ENCODE measurements at places on chromosomes 7 and 10.

DNA sequence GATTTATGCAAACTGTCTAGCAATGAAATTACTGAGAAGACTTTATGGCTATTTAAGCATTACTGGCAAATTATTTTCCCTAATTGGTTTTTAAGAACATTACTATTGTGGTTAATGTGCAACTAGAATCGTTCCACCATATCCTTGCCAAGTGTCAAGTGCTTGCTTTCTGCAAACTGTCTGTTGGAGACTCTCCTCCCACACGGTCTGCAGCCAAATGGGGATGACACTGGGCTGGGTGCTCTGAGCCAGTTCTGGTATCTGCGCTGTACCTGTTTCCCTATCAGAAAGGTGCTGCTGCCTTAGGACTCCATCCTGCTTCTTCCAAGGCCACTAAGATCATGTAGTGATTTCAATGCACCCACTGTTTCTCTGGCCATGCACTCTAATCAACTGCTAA, 110.4 kb downstream of the RAMP3 start:
- DNase-seq: no peak

DNA sequence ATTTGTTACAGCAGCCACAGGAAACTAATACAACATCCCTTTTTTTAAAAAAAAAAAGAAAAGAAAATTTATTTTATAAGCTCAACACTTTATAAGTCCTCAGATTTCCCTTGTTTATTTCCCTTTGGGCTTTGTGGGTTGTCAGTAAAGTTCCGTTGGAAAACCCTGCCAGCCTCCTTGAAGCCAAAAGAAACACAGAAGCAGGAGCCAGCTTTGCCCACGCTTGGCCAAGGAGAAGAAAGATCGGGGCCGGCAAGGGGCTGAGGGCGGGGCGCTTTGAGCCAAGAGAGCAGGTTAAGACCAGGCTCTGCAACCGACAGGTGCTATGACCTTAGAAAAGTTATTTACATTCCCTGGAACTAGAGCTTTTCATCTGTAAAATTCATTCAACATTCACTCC, 72.7 kb downstream of the RGS10 start:
- no peak for DNase-seq

DNA sequence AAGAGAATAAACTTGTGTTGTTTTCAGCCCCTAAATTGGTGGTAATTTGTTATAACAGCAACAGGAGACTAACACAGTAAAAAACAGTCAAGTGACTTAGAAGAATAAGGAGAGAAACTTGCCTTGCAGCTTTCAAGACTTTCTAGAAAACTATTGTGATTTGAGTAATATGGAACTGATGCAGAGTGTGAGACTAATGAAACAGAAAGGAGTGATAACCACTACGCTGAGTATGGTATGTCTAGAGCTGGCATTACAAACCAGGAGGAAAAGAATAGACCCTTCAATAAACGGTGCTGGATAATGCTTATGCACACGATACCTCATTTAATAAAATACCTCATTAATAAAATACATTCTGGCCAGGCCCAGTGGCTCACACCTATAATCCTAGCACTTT, 99.9 kb downstream of the CREM start:
- no peak for DNase-seq

DNA sequence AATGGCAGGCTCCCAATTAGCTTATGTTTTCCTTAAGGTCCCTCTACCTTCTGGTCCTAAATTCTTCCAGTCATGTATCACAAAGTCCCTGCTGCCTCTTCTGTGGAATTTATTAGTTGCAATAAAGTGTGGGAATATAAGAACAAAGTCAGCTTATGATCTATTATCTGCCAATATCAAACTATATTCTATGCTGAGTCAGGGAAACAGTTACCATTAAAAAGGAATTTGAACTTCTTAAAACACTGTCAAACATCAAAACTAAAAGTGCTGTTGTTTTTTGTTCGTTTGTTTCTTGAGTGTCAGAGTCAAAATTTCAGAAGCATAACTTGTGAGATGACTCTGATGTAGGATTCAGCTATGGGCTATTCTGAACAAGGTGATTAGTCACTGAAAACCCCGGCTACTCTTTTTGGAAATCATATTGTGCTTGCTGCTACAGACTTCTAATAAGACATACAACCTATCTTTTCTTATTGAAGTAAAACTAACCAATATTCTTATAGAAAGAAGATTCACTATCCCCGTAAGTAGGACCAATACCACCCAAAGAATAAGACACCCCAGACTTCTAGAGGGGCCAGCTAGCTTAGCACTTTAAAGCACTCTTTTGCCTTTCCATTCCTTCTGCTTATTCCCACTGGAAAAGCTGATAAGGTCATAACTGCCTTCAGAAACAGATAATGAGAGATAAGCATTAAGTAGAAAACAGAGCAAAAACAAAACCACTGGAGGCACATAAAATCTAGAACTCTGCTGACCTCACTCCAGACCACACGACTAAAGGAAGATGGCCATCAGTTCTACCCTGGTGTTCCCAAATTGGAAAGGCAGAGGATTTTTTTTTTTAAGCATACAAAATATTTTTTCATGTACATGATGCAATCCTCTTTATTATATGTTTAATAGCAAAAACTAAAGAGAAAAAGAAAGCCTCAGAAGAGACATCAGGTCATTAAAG, 370.6 kb downstream of the PARD3 start:
- DNase-seq: no peak

DNA sequence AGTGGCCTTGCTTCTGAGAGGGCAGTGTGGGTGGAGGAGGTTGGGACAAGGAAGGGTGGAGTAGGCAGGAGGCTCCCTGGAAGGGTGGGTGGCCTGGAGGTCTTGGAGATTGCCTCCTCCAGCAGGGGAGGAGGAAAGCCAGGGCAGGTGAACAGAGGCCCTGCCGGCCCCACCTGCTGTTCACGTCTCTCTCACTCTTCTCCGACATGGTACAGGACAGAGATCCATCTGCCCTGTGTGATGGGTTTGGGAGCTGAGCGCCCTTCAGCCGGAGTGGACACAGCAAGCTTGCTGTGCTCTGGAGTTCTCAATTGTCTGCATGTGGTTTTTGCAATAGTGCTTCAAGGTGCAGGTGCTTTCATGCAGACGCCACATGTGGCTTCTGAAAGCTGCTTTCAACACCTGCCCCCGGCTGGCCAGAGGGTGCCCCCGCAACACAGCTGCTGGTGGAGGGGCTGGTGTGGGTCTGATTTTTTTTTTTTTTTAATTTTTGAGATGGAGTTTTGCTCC, 82.8 kb upstream of the GNA12 start:
- DNase-seq: no peak

GRCh38 chr7:6653071-6654003, 16.2 kb downstream of the ZNF316 start:
- no peak for DNase-seq

GRCh38 chr10:96400465-96400864, 41.7 kb upstream of the OPALIN start:
- DNase-seq: no peak

DNA sequence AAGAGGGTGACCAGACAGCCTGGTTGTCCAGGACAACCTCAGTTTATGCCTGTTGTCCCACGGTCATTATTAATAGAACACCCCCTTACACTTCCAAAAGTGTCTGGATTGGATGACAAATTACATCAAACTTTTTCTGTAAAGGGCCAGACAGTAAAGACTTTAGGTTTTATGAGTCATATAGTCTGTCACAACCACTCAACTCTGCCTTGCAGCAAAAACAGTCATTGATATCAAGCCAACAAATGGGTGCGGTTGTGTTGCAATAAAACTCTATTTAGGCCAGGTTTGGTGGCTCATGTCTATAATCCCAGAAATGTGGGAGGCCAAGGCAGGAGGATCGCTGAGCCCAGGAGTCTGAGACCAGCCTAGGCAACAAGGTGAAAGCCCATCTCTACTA, 66.7 kb upstream of the ATP6V0A4 start:
- no peak for DNase-seq

DNA sequence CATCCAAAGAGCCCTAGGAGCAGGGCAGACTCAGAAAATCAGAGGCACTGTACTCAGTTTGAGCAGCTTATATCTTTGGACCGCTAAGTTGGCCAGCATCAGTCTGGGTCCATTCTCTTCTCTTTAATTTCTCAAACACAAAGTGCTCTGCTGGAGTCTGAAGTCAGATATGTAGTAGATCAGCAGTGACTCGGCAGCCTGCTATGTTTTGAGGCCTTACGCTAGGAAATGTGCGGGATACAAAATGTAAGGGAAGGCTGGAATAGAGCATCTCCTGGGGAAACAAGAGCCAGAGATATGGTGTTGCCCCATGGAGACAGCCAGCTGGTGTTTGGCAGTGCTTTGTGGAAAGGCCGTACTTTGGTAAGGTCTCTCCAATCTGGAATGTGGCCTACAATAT, 60.6 kb upstream of the VKORC1L1 start:
- no peak for DNase-seq

- DNase-seq: no peak
Measured at GRCh38 chr10:123906884-123907652, 15.5 kb upstream of the CPXM2 start.

GRCh38 chr10:71265201-71265575, 52.8 kb downstream of the UNC5B start:
- no peak for DNase-seq
